ENCODE measurements at places on chromosomes 5 and 9.

- DNase-seq = no peak
These were observed 830 bp downstream of the PRRC1 start for GRCh38 chr5:127518319-127518621.

DNA sequence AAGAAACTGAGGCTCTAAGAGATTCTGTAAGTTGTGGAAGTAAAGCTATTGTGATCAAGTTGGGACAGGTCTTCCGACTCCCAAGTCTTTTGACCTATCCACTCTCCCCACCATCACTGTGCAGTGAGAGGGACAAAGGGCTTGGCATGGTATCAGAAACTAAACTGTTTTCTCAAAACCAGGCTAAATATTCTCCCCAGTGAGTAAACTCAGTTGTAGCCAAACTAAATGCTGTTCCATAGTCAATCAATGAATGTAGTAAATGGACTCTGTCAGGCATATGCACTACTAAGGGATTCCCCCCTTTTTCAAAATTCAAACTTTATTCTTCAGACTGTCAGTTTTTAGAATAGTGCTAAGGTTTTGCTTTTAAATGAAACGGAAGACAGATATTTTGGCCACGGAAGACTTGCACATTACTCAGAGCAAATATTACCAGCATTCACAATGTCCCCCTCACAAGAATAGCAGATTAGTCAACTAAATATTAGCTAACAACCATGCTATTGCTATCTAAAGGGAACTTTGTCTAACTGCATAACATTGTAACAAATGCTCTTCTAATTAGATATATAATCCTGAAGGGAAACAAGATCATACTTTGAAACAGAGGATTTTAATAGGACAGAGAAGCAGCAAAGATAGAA, 7.1 kb downstream of the PRKAA1 start:
- no peak for DNase-seq

GRCh38 chr5:139394654-139395566, at the start of gene PROB1:
Gene PROB1, minus strand, starts transcription at chr5:139395104. Its CDS starts 23 bp downstream, at chr5:139395081.
- DNase-seq = no peak

DNA sequence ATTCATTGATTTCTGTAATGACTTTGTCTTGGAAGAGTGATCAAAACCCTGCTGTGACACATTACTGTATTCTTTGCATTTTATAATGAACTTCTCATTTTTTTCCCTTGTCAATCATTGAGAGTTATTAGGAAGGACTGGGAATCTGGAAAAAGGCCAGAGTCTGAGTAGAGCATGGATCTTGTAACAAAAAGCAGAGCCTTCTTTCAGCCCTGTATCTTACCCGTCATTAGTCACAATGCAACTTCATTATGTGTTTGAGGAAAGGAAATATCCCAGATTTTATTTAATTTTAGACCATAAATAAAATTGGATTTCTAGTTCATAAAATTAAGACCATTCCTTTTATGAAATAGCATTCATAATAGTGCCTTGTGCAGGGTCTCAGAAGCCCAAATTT, 131.4 kb downstream of the ARHGEF28 start:
- DNase-seq = no peak

GRCh38 chr9:4238522-4238921, 61.3 kb downstream of the GLIS3 start:
- no peak for DNase-seq

DNA sequence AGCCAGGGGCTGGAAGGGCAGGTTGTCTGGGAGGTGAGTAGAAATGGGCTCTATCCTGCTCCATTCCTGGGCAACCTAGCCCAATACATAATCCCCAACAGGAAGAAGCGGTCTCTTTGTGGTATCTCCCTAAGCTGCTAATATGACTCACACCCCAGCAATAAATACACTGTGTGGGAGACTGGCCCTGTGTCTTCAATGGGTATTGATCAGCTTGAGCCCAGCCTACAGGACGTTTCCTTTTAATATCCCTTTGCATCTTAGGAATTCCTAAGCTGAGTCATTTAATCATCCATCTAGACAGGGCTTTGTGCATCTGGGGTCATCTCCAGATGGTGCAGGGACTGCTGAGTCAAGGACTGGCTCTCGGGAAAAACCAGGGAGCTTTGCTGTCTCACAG, 207.0 kb upstream of the PANK3 start:
- DNase-seq = no peak

- DNase-seq = no peak
These were observed 233.4 kb downstream of the NR3C1 start for GRCh38 chr5:143170104-143170503.

- no peak for DNase-seq
These were observed 4.4 kb upstream of the N4BP3 start for GRCh38 chr5:178108966-178109365.

DNA sequence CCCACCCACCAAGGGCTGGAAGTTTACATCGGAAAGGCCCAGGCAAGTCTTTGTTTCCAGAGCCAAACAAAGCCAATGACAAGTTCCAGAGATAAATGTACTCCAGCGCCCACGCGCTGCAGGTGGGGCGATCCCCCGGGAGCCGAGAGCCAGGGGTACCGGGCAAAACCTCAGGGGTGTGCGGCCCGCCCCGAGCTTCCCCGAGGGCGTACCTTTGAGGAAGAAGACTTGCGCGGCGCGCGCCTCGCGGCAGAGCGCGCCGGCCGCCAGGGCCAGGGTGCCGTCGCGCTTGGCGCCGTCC, 671 bp downstream of the DUSP1 start:
- DNase-seq = no peak

Measured in activated effector memory CD4-positive, alpha-beta T cell treated with Interleukin-2 at 50 U/mL for 16 hours (primary cell).